Colonic mucosa (tissue), 4 donors: ENCODE measurements at places on chromosomes 2 and 18.

- no peak for DNase-seq
Observed at GRCh38 chr2:36444216-36444936, 88.8 kb downstream of the CRIM1 start.

- DNase-seq, result no peak
Observed at GRCh38 chr2:179861416-179862067, at the start of gene ZNF385B. Gene ZNF385B (minus strand): TSS chr2:179861612.

GRCh38 chr18:58370612-58371011 lies 258.3 kb downstream of the ALPK2 start:
- DNase-seq, result no peak

GRCh38 chr2:195532255-195532627 lies 124.8 kb upstream of the SLC39A10 start:
- DNase-seq, result no peak

DNA sequence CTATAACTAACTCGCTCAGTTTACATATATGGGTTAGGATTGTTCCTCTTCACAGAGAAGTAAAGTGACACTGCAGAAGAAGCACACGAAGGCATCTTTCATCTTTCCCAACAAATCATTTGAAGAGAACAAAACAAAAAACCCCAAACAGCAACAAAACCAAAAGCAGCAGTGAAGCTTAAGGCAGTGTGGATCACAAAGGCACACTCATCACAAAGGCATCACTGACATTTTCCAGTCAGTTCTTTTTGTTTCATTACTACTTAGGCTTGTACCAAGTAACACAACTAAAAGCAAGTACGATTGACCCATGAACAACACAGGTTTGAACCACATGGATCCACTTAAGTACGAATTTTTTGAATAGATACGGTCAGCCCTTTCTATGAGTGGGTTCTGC lies 75.7 kb downstream of the RNF152 start:
- DNase-seq, result no peak

DNA sequence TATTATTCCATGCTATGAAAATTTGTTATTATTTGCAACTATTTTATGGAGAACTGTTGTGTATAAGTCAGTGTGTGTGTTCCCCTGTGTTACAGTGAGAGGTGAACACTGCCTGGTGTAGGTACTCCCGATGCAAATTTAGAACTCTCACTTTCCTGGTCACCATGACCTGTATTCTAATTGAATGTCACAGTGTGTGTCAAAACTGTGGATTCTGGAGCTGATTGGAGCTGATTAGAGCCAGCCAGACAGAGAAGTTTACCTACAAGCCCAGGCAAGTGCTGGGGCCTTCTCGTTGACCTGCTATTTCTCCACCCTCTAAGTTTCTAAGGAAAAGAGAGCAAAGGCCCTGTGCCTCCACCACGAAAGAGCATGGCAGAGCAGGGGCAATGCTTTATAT lies 216.0 kb downstream of the NYAP2 start:
- DNase-seq, result no peak

DNA sequence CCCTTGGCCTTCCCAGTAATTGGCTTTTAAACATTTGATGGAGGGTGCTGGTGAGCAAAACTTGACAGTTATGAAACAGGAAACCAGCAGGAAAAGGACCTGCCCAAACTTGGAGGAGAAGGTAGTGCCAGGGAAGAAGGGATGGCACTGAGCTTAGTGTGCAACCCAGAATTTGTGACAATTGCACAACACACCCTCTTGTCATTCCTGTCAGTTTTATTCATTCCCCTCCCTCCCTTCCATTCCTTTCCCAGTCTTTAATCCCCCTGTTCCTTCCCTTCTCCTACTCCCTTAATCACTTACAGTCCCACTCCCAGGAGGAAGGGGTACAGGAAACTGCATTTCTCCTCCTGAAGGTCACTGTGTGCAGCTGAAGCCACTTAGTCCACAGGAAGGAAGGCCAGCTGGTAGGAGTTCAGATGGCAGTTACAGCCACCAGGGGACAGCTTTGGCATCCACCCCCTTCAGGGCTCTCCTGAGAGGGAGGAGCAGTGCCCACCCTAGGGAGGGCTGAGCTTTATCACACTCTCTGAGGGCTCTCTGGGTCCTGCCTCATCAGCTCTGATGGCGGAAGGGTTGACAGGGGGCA lies 24.0 kb upstream of the SIGLEC15 start:
- no peak for DNase-seq

DNA sequence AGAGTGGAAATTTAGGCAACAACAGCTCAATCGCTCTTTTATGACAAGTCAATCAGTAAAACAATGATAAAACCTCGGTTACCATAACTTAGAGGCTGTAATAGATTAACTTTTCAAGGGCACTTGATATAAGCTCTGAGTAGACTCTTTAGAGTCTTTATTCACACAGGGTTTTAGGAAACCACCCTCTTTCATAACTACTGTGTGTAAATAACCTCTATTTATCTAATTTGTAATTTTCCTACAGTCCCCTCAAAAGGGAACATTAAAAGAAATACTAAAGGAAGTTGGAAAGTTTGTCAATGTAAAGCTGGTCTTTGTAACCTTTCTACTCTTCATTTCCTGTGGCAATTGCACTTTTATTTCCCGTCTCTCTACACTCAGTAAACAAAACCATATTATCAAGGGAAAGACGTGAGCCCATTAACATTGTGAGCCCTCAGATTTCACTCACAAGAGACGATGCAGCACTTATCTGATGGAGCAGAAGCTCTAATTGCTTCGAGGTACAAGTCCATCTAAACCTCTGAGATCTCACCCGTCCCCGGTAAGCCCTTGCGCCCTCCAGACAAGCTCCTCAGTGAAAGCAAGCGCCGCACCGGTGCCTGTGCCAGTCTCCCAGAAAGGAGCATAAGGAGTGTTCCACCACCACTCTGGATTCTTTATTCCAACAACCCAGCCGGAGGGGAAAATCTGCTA lies 1.1 kb upstream of the HOXD1 start:
- peak; percentile 60 for DNase-seq

DNA sequence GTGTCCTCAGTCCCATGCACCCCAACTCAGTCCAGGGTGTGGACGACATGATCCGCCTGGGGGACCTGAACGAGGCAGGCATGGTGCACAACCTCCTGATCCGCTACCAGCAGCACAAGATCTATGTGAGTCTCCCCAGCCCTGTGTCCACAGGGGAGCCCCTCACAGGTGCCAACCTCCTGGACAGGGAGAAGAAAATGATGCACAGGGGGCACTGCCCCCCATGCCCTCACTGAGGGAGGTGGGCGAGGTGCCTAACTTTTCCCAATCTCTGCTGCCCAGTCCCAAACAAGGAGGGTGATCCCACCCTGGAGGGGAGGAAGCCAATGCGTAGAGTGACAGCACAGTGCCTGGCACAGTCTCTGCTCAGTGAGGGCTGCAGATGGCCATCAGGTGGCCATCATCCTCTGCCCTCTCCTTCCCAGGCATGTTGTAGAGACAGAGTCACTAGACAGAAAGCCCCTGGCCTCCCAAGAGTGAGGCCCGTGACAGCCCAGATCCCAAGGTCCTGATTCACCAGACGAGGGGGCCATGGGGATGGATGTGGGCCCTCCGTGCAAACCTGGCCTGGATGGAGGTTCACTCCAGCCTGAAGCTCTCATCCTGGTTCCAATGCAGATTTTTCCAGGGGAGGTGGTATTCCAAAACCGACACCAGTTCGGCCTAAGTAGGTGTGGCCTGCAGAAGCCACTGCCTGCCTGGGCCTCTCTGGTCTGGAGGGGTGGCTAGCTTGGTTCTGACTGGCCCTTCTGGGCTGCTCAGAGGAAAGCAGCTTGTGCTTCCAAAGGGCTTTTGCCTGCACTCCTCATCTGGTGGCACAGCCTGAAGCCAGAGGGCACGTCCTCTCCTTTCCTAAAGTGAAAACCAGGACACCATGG lies 30.0 kb downstream of the MYO7B start:
- no peak for DNase-seq

DNA sequence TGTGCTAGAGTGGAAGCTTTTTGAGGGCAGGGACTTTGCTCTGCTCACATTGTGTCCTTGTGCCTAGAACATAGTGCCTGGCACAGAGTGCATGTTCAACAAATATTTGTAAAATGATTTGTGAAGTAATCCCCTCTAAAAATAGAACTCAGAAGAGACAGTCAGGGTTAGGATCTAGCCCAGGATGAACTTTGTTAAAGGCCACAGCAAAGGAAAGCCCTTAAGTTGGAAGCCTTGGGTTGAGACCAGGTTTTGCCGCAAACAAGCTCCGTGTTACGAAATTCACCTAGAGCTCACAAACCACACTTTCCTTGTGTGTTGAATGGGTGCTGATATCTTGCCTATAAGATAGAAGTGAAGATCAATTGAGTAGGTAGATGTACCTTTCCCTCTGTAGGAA lies 84.2 kb downstream of the SETBP1 start:
- DNase-seq, result no peak

- DNase-seq, result no peak
Observed at GRCh38 chr2:174038462-174038861, 73.3 kb upstream of the SP3 start.

DNA sequence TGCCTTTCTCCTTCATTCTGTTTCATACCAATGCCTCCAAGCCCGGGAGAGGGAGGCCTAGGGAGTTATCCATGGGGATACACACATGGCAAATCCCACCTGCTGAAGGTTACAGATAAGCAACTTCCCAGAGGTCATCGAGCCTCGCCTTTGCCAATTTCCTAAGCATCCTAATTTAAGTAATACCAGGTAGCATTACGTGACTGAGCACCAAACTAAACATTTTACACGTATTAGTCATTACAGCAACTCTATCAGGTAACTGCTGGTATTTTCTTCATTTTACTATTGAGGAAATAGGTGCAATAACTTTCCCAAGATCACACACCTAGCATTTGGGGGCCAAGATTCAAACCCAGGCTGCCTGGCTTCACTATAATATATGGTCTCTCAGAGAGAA lies 30.1 kb upstream of the BZW1 start:
- DNase-seq, result no peak

- no peak for DNase-seq
Observed at GRCh38 chr2:241003047-241003360, 4.6 kb downstream of the SNED1 start.
